Right forelimb (tissue), 1 donor: ENCODE measurements at places on chromosomes 4 and X.
A peak's percentile ranks its signal among the peaks of the same experiment; 100 is the strongest.

GRCh38 chr4:54779476-54780148 is 121.9 kb downstream of the KIT start:
- no peak for DNase-seq

GRCh38 chrX:29662759-29663503 is 552.4 kb upstream of the MAGEB2 start:
- DNase-seq = no peak

- no peak for DNase-seq
These were observed 116.6 kb downstream of the UPRT start for GRCh38 chrX:75390470-75390869.

DNA sequence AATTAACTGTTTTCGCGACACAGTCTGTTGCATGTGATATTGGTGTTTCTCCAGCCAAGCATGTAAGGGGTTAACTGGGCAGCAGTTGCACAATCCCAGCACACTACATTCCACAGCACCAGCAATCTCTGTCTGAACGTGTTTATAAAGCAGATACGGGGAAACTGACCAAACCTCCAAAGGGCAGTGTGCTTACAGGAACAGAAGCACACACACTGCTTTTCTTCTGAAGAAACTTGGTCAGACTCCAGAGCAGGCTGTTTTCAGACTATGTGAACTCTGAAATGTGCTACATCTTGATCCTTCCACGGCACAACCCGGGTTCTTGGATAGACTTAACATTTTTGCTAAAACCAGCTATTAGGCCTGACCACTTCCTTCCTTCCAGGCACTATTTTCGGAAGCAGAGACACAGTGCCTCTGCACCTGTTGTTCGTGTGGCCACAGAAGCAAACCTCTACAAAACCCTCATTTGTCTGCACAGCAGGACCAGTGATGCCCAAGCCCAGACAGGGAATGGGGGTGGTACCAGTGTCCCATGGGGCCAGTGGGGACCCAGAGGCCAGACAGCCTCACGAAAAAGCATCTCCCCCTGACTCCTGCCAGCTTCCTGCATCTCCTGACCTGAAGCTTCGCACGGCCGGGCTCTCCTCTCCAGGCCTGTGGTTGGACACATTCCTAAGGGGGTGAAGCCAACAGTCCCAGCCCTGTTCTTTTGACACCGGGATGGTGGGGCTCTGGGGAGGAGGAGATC is 90.1 kb downstream of the IRF2 start:
- no peak for DNase-seq

DNA sequence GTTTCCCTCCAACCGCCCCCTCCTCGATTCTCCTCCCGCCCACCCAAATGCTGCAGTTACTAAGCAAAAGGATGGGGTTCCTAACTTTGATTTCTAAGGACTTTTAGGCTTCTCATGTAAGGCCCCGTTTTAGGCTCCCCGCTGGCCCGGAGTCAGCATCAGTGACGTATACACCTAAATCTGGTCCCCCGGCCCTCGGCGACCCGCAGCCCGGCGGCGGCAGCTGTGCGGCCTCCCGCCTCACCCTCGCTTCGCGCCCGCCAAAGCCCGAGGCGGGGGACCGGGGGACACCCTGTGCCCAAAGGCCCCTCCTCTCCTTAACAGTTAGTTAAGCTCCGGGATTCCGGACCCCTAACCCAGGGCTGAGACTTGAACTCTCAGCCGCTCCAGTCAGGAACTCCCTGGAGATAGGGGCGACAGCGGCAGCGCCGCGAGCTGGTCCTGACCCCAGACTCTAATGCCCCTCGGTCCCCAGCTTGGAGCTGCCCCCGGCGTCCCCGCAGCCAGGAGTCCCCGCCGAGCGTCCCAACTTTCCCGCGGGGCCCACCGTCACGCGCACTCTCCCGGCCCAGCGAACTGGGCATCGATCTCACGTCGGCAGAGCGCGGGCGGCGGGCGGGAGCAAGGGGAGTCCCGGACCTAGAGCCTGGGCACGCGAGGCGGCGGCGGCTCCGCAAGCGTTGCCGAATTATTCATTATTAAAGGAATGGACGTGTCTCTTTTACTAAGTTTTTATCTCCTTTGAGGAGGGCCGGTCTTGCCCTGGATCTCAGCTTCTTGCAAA is 1.5 kb upstream of the NR3C2 start:
- peak; percentile 55 for DNase-seq

GRCh38 chrX:133175605-133176004 is 42.5 kb downstream of the TFDP3 start:
- no peak for DNase-seq

DNA sequence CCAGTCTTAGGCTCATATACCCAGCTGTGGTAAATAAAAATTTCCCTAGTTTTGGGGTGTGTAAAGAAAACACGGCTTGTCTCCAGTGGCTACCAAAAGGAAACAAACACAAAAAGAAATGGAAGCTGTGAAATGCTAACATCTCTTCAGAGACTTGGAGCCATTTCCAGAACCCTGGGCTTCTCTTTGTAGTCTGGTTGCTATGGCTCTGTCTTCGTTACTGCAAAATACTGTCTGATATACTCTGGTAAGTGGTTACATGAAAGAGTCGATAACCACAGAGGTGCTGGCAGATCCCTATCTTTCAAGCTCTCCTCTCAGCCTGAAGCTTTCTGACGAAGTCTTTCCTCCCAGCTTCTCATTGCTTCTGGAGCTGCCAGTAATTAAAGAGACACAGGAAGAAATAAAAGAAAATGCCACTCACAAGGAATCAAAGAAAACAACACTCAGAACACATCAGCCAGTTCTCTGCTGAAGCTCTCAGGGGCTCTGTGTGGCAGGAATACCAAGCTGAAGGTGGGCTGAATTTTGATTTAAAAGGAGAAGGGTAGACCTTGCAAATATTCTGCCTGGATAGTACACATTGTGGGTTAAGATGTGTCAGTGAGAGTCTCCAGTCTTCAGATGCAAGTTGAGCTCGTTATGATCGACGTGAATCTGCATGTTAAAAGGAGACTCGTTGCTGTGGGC is 107.6 kb upstream of the FAM9C start:
- no peak for DNase-seq

GRCh38 chr4:5398056-5398455 is 310.3 kb downstream of the EVC2 start:
- no peak for DNase-seq

- peak; percentile 41 for DNase-seq
These were observed 52.0 kb downstream of the HMX1 start for GRCh38 chr4:8819473-8820177.

GRCh38 chrX:54178100-54178940 is 4.7 kb downstream of the FAM120C start:
- no peak for DNase-seq

DNA sequence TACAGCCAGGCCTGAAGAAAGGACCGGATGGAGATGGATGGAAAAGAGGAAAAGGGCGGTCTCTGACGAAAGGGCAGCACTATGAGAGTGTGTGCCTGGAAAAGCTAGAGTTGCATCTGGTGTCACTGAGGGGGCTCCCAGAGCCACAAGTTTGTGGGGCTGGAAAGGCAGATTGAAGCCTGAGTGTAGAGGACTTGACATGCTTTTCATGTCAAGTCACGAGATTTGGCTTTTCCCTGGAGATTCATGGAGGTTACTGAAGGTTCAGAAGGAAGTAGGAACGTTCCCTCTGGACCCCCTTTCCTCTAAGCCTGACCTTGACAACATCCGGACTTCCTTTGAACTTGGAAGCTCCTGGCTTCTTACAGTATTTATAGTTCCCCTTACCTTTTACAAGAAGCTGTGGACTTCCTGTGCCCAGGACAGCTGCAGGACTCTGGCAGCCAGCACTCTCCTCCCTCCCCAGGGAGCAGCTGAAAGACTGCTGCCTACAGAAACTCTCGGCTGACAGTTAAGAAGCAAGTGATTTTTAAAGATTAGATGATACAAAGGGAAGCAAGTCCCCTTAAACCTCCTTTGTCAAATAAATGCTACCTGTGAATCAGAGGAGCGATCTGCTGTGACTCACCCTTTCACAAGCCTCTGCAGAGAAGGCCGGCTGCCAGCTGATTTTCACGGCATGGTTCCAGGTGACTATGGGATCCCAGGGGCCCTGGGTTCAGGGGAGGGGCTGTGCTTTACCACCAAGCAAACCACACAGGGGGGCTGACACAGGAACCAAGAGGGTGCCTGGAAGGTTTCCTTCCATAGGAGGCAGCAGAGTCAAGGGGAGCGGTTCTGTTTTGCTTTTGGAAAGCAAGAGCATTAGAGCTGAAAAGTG is 72.9 kb upstream of the STIM2 start:
- peak; percentile 71 for DNase-seq

- DNase-seq = no peak
These were observed 185.8 kb upstream of the RPS6KA3 start for GRCh38 chrX:20452487-20452886.

DNA sequence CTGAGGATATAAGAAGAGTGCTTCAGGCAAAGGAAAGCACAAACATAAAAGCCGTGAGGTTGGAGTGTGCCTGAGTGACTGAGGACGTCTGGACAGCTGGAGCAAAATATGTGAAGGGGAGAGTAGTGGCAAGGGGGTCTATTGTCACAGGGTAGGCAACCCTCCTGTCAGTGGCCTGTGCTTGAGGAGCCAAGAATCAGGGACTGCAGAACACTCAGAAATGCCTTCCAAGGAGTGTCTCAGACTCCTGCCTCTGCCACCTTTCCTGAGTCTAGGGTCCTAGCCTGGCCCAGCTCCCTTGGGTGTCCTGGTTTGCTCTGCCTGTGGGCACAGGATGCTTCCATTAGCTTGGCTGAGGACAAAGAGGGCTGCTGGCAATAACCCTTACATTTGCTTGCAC is 152.5 kb upstream of the PJA1 start:
- no peak for DNase-seq

DNA sequence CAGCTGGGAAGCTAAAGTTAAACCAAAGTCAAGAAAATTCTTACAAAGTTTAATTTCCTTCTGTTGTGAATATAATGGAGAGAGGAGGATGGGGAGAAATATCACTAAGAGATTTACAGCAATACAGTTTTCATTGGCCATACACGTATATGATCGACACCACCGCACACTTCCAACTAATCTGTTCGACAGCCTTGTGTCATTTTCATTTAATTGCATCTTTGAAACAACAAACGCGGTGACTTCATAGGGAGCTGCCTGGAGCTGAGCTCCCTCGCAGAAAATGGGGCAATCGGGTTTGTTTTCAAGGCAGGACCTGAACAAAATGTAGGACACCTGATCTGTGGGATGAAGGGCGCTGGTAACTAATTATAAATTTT is 1.3 kb downstream of the PTPN13 start:
- peak; percentile 46 for DNase-seq

- no peak for DNase-seq
These were observed 14.9 kb downstream of the IRF2 start for GRCh38 chr4:184459413-184459812.

DNA sequence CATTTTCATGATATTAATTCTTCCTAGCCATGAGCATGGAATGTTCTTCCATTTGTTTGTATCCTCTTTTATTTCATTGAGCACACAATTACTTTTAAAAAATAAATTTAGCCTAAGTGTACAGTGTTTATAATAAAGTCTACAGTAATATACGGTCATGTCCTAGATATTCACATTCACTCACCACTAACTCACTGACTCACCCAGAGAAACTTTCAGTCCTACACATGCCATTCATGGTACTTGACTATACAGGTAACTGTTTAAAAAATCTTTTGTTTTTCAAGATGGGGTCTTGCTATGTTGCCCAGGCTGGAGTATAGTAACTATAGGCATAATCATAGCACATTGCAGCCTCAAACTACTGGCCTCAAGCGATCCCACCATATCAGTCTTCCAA is 348.1 kb downstream of the RAPGEF2 start:
- DNase-seq = no peak

DNA sequence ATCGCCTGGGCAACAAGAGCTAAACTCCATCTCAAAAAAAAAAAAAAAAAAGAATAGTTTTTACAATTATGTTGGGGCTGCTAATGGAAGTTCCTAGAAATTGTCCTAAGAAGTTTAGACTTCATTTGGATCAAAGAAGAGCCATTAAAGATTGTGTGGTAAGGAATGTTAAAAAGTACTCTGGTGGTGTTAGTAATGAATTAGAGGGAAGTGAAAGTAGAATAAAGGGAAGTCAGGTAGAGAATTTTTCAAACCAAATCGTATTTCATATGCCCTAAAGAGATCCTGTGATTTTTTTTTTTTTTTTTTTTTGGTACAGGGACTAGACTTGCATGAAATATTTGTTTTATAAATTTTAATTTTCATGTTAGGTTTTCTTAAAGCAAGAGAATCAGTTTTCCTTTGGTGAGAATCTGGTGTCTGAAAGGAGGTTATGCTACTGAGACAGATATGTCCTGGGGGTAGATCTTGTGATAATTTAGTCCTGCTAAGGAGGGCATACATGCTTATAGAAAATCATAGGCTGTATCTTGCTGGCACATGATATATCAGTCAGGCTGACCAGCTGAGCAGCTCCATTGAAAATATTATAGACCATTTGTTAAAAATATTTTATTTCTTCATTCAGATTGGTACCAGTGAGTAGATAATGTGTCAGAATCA is 10.7 kb downstream of the SEC24B start:
- no peak for DNase-seq

DNA sequence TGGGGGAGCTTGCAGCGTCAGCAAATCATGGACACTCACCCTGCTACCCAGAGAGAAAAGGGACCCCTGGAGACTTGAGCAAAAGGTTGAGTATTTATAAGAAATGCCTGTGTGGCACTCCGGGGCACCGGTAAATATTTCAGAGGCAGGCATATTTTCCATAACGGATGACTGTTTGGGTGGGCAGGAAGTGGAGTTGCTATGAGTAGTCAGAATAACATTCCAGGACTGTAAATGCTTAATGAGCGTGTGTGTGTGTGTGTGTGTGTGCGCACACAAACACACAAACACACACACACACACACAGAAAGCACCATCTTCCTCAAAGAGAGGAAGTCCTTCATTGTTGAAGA is 74.6 kb downstream of the MXRA5 start:
- DNase-seq = no peak

- no peak for DNase-seq
These were observed 288.2 kb upstream of the UGT8 start for GRCh38 chr4:114310296-114310925.

- DNase-seq = no peak
These were observed 26.0 kb upstream of the NSUN7 start for GRCh38 chr4:40723728-40724127.

DNA sequence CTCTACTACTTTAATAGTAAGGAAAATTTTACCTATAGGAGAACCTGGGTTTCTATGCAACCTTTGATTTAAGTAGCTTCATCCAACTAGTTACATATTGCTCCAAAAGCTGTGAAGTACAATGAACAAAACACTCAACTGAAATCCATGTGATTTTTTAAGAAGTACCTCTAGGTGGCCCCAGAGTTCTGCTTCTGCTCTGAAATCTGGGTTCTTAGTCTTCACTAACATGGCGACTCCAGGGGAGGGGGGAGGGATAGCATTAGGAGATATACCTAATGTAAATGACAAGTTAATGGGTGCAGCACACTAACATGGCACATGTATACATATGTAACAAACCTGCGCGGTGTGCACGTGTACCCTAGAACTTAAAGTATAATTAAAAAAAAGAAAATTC is 73.4 kb upstream of the MAGEB2 start:
- no peak for DNase-seq
